AG09319 (cell line): ENCODE measurements at places on chromosomes 5 and 9.

- DNase-seq, result no peak
Observed at GRCh38 chr5:90477073-90477472, 2.4 kb downstream of the POLR3G start.

DNA sequence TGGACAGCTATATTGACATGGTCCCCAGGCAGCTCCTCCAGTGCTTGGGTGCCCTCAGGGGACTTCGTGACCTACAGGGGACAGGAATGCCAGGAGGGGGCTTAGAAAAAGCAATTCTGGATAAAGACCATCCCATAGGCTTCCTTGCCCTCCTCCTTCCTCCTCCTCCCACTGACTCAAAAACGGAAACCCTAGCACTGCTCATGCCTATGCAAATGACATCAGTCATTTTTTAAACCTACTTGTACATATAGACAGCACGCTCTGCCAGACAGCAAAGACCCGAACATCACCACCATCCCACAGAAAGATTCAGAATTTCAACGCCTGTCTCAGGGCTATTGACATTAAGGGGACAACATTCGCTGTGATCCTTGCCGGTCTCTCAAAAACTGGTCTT lies 11.0 kb downstream of the IGFBPL1 start:
- DNase-seq, result no peak

GRCh38 chr5:88244686-88245085 lies 24.0 kb downstream of the TMEM161B start:
- DNase-seq, result no peak

- DNase-seq, result no peak
Observed at GRCh38 chr9:35756275-35757225, 2.5 kb upstream of the MSMP start.

GRCh38 chr9:129386812-129387177 lies 208.7 kb upstream of the IER5L start:
- no peak for DNase-seq

GRCh38 chr9:105399117-105399516 lies 48.7 kb upstream of the FSD1L start:
- no peak for DNase-seq

- no peak for DNase-seq
Observed at GRCh38 chr9:85600675-85601263, 141.0 kb downstream of the AGTPBP1 start.
